COR-L47 (cell line): ENCODE measurements at places on chromosomes 2 and 18.

DNA sequence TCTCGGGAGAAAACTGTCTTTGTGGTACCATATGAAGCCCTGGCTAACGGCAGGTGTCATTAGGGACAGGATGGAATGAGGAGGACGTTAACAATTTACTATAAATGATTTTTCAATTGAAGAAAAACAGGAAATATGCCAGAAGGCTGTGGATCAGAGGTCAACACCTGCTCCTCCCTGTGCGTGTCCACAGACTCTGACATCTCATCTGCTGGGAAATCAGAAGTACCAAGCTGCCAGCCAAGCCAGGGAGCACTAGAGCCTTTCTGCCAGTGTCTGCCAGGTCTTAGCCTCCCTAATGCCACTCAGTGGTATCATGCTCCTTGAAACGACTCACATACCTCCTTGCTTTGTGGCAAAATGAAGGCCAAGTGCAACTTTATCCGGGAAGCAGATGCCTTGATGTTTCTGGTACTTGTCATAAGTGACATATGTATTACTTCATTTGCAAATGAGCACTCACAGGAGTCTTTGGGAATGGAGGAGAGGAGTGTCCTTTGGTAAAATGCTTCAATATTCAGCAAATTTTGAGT is 541.1 kb downstream of the SATB2 start:
- peak; percentile 36 for DNase-seq

DNA sequence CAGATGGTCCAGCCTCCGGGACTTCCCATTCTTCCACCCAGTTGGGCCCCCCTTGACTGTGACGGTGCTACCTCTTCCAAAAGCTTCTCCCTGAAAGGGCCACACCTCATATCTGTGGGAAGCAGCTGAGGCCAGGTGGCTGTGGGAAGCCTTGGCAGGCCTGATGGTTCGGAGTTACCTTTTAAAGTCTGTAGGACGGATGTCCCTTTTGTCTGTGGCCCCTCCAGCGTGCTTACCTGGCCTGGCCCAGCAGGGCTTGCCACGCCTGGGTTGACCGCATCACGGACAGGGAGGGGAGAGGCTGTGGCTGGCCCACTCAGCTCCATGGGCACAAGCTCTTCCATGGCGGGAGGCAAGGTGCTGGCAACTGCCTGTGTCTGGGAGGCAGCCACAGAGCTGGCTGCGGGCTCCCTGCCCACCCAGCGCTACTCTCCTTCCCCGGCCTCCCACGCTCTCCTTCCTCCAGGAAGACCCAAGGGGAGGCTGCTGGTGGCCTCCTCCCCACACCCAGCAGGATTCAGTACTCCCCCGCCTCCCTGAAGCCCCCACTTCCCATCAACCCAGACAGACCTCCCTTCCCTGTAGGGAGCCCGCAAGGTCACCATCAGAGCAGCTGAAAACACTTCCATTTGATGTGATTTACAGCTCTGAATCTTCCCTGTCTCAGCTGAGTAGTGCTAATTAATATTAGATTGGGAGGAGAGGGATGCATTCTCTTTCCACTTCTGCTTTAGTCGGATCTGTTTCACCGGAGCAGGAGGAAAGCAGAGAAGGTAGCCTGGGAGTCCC is 52.8 kb downstream of the EDAR start:
- no peak for DNase-seq

- no peak for DNase-seq
Observed at GRCh38 chr18:568731-569130, 11.4 kb upstream of the CETN1 start.

DNA sequence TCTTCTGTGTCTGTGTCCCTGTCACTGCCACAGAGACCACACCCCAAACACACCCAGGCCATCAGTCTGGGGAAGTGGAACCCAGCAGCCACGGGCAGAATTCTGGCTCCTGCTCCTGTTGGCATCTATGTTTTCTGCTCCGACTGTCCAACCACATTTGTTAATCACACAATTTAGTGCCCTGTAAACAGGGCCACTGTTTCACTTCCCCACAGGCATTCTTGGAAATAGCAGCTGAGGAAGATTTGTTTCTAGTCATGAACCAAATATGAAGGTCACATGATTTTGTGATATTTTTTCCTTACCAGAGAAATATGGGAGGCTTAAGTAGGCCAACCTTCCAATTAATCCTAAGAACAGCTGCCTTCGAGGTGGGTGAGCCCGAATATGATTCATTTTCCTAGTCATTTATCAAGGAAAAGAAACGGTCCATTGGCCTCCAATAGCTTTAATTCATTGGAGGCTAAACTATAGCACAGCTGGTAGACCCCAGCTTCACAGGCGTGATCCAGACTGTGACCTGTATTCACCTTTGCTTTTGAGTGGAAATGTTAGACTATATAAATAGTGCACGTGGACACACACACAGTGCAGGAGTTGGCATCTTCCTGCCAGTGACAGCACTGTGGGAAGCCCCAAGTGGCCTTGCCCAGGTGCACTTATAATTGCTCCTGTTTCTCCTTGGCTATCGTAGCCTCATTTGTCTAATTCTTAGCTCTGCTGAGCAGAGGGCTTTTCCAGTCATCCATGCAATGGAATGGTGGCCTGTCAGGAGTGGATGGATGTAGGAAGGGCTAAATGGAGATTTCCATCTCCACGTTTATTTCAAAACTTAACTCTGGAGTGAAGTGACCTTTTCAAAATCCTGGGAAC is 267.9 kb downstream of the LPIN1 start:
- peak; percentile 9 for DNase-seq

- peak; percentile 34 for DNase-seq
Observed at GRCh38 chr2:159946326-159946999, 116.0 kb downstream of the PLA2R1 start.

DNA sequence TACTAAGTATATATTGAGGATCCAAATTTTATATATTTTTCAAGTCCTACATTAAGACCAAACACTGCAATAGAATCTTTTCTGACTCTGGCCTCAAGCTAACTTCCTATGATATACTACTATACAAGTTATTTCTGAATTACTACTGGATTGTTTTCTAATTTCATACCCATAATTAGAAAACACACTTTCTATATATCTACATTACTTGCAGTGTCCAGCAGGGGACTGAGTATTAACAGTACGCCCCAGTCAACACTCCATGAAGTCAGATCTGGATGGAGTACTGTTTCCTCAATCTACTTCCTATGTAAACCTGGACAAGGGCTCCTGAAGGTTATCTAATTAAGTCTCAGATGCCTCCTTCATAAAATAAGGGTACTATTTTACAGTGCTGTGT is 26.5 kb downstream of the RMP24 start:
- DNase-seq: peak; percentile 9

DNA sequence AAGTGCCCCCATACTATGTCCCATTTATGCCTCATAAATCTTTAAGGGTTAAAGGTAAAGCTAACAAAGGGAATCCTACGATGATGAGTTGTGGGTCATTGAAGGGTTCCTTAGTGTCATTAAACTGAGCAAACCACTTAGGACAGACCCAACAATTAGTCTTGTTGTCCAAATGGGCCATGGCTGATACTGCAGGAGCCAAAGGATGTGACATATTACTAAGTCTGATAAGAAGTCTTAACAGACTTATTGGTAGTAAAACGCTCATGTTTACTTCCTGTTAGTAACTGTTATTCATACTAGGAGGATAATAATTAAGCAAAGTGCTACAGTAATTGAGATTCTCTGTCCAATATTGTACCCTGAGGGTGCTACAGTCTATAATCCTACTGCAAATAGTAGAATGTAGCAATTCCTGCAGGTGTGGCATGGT is 96.8 kb downstream of the PTPN4 start:
- DNase-seq: no peak

- no peak for DNase-seq
Observed at GRCh38 chr2:218397463-218397819, 2.2 kb upstream of the CTDSP1 start.

- DNase-seq: no peak
Observed at GRCh38 chr2:207330912-207331311, 165.2 kb upstream of the KLF7 start.

DNA sequence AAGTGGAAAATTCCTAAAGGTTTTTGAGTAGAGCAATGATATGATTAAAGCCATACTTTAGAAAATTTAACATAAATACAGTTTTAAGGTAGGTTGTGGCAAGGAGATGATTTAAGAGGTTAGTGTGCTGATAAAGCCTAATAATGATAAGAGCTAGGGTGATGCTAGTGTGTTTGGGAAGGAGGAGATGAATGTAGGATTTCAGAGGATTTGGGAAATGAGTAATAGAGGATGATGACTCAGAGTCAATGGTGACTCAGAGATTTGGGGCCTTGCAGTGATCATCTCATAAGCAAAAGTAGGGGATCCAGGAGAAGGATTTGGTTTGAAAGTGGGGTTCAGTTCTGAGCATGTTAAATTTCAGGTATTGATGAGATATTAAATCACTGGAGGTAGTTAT is 23.3 kb downstream of the STAMBP start:
- no peak for DNase-seq

- no peak for DNase-seq
Observed at GRCh38 chr2:237723023-237723422, 75.6 kb upstream of the RBM44 start.
